ENCODE measurements at places on chromosomes 5 and 9. TPM values are rescaled to one million over a fixed set of nuclear protein-coding genes. Genes with fewer than 3 reads are reported as not detected.

Gene HCN1
- not detected for polyA plus RNA-seq

Gene C9orf153
- not detected for polyA plus RNA-seq

Gene TMC1
- 0.24 TPM for polyA plus RNA-seq

DNA sequence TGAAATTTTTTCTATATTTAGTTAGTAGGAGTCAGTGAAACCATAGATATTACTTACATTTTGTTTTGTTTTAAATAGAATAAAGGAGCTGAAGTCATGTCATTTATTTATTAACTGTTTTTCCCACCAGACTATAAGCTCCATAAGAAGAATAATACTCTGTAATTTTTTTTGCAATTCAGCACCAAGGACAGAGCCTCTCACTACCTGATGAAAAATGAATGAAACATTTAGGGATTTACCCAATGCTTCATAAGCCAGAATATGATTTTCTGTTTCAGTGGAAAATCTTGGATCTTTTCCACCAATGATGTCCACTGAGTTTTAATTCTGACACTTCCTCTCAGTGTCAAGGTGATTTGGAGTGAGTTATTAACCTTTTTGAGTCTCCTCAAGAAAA, 624.9 kb upstream of the GRAMD2B start:
- DNase-seq = no peak

GRCh38 chr9:101440714-101441230, 5.2 kb upstream of the ALDOB start:
- no peak for DNase-seq

GRCh38 chr5:132090107-132090506, 16.5 kb downstream of the CSF2 start:
- peak; percentile 92 for DNase-seq

DNA sequence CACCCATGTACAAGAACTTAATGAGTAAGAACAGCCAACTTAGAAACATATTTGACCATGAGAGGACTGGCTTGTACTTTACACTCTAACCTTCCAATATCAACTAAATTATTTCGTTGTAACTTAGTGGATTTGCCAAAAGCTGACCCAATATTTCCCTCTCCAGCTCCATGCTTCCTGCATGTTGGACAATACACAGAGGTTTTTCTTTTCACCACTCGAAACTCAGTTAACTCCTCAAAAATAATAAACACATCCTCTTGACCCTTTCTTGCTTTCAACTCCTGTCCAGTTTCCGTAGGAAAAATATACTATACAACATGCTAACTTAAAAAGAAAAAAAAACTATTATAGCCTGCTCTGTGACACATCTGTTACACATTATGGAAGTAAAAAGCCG, 188.9 kb downstream of the MPDZ start:
- DNase-seq = no peak

- DNase-seq = no peak
Observed at GRCh38 chr9:127139775-127140174, 17.3 kb upstream of the ANGPTL2 start.

DNA sequence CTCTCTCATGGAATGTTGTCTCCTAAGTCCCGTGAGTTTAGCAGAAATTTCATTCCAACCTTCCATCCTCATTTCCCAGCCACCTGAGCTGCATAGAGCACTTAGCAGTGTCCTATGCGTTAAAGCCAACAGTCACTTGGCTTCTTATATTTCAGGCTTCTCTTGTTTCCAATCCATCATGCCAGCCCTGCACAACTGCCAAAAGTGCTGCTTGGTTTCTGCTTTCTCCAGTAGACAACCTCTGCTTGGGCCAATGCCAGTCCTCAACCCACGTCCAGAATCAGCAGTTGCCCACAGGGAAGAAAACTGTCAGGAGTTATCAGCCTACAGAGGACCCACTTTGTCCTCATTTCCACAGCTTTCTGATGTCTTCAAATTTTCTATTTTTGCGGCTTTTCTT, 42.5 kb downstream of the KCNIP1 start:
- no peak for DNase-seq

All from keratinocyte (primary cell).